NCI-H146 (cell line): ENCODE measurements at places on chromosomes 1 and 21.

- DNase-seq = no peak
Observed at GRCh38 chr1:158021721-158022120, 28.3 kb downstream of the KIRREL1 start.

DNA sequence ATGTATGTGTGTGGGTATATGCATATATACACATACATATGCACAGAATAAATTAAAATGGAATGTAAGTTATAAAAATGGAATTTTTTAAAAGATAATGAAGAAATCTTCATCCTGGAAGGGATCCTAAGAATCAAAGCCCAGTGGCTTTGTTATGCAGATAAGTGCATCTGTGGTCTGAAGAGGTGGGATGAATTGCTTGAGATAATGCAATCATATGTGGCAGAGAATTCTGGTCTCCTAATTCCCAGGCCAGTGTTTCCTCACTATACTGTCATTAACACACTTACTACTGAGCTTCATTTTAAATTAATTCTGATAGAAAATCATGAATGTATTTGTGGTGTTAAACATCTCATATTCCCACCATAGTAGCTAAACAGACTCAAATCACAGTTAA lies 86.7 kb upstream of the PRMT6 start:
- DNase-seq = no peak

- DNase-seq = no peak
Observed at GRCh38 chr1:151222130-151222529, 23.8 kb downstream of the PIP5K1A start.

DNA sequence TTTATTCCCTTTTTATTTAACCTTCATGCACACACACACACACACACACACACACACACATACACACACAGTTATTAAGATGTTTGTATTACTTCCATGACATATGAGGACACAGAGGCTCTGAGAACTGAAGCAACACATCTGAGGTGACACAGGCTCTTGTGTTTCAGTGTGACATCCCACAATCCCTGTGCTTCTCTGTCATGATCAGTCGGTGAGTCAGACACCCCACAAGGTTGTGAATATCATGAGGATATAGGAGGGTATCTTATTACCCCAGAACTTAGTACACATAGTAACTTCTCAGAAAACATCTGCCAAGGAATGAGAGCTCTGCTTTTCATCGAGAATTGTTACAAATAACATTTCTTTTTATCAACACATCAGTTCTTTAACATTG lies 459.3 kb downstream of the PLPP3 start:
- DNase-seq = no peak

DNA sequence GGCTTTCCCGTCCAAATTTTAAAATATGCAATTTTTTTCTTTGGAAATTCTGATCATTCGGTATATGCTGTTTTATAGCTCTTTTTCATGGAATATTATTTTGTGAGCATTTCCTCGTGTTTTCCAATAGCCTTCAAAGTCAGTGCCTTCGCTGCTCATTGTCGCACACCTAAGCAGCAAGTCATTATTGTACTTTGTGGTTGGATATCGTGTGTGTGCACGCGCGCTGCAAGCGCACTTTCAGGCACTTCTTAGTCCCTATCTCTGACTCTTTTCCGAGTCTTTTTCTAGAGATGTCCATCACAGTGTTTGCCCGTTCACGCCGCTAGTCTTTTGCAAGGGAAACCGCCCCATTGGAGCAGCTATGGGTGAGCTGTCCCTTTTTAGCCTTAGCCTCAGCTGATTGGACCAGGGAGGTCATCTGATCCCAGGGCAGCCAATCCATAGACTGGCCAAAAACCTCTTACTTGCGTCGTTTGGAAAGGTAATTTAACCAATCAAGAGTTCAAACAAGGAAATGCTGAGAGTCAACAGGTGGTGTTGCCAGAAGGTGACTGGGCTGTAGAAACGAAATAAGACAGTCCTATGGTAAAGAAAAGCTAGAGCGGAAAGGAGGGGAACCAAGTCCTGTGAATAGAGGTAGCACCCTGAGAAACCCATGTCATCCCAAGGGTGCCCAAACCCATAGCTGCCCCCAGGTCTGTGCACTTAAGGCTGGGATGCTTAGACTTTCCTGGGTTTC lies 710 bp upstream of the HYI start:
- peak; percentile 83 for DNase-seq

- DNase-seq = no peak
Observed at GRCh38 chr1:27257155-27257554, 22.7 kb downstream of the WDTC1 start.

- DNase-seq = no peak
Observed at GRCh38 chr1:170366980-170367379, 165.0 kb upstream of the GORAB start.

GRCh38 chr21:14116080-14116481 lies 94.7 kb downstream of the LIPI start:
- no peak for DNase-seq

DNA sequence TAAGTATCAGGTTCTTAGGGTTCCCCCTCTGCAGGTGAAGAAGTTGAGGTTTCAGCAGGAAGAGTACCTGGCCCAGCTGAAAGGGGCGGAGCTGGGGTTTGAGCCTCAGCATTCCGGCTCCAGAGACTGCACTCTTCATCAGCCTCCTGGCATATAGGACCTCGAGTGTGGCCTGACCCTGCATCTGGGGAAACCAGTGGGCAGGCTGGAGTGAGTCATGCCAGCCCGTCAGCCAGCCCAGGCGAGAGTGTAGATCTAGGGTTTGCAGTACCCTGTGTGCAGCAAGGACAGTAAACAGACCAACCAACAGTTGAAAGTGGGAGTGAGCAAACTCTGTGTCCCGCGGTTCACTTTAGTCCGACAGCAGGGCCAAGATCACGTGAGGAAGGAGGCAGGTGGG lies 14.1 kb downstream of the MFSD2A start:
- DNase-seq = no peak

DNA sequence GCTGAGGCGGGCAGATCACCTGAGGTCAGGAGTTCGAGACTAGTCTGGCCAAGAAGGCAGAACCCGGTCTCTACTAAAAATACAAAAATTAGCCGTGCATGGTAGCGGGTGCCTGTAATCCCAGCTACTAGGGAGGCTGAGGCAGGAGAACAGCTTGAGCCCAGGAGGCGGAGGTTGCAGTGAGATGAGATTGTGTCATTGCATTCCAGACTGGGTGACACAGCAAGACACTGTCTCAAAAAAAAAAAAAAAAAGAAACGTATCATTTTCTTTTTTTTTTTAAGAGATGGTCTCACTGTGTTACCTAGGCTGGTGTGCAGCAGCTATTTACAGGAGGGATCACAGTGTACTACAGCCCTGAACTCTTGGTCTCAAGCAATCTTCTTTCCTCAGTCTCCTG lies 47.3 kb downstream of the ITGB3BP start:
- no peak for DNase-seq

DNA sequence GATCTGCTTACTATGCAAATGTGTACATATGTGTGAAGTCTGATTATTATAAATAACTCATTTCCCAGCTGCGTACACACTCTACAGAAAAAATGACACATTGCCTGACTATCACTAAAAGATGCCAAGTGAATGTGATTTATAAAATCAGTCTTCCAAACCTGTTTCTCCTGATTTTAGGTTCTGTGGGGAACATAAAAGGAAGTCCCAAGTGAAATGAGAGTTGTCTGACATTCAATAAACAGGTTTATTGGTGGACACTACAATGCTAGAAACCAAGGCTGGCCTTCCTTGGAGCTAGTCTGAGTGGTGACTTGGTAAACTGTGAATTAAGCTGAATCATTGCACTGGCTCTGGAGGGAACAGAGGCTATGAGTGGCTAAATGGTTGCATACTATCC lies 287.9 kb upstream of the ESRRG start:
- no peak for DNase-seq

DNA sequence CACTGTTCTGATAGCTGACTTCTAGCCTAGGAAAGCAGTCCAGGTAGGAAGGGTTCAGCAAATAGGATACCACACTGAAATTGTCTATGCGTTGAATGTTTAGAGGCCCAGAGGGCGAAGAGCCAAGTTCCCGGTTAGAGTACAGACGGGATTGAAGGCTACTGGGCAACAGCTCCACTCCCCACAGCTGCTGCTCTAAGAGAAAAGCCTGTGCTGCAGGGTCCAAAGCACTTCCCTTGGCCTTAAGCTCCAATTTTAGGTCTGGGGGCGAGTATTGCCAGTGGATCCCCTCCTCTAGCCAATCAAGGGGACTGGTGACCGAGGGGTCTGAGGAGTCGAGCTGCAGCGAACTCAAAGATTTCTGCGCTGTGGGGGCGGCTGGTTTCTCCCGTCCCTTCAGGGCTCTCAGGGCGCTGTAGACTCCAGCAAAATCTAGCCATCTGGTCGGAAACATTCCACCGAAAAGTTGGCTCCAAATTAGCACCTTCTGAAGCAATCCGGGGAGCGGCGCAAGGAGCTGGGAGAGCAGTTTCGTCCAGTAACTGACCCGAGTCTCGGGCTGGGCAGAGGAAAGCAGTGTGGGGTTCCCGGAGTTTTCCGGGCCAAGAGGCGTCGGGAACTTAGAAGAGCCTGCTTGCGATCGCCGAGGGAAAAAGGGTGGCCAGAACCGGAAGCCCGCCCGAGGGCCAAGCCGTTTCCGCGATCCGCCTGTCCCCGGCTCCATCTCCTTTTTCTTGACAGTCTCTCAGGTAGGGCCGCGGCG lies 748 bp downstream of the PPP1R15B start:
- DNase-seq = peak; percentile 39

GRCh38 chr1:42482635-42483153 lies 19.6 kb downstream of the CCDC30 start:
- DNase-seq = no peak

GRCh38 chr1:192979542-192979941 lies 79.6 kb downstream of the UCHL5 start:
- DNase-seq = no peak

DNA sequence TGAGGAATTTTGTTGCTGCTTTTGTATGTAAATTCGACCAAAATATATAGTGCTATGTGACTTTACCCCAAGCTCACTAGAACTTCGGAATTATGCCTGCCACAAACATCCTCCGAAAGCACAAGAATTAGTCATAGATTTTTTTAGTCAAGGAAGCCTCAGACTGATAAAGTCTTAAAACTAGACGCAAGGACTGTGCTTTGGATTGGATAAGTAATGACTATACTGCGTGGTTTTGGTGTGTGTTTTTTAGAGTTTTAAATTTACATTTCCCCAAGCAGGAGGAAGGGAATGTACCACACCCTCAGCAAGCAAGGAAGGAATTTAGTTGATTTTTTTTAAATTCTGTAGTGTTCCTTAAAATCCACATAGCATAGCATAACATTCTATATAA lies 10.3 kb downstream of the WLS start:
- no peak for DNase-seq

DNA sequence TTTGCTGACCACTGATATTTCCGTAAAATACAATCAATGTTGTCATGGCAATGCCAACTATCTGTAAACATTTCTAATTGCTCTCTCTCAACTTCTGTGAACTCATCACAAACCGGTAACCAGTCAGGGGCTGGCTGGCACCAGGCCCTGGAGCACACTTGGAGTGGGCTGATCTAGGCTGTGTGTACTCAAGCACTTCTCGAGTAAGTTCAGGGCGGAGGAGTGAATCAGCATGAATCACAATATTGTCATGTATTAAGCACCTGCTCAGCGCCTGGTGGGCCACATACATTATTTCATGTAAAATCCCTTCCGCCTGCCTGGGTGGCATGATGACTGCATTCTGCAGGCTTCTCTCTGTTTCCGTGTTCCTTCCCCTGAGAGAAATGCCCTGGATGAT lies 212.4 kb downstream of the FOXD2 start:
- no peak for DNase-seq

DNA sequence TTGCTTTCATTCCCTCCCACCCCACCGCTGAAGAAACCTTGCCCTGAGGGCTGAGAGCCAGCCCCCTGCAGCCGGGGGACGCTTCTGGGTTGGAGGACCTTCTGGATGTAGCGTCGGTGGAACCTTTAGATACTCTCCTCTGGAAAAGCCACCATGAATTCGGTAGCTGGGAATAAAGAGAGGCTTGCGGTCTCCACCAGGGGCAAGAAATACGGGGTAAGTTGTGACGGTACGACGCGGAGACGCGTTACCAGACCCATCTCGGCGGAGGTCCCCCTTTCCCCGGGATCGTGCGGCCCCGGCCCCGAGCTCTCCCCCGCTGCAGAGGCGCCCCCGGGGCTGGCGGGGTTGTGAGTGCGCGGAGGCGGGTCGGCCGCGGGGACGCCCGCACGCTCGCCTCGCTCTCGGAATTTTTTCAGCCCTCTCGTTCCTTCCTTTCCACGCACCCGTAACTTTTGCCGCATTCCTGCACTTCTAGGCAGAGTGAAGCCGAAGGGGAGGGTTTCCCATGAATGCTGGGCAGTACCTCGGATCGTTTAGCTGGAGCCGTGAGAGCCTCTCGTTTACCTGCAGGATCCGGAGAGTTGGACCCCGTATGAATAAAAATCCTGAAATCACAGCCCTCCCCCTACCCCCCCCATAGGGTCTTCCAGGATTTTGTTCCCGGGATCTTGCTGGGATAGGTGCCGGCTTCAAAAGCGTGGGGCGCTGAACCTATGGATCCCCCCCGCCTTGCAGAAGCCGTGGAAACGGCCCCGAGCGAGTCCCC lies 671 bp downstream of the KIF26B start:
- peak; percentile 80 for DNase-seq

GRCh38 chr1:154741327-154741726 lies 128.8 kb downstream of the KCNN3 start:
- DNase-seq = no peak

DNA sequence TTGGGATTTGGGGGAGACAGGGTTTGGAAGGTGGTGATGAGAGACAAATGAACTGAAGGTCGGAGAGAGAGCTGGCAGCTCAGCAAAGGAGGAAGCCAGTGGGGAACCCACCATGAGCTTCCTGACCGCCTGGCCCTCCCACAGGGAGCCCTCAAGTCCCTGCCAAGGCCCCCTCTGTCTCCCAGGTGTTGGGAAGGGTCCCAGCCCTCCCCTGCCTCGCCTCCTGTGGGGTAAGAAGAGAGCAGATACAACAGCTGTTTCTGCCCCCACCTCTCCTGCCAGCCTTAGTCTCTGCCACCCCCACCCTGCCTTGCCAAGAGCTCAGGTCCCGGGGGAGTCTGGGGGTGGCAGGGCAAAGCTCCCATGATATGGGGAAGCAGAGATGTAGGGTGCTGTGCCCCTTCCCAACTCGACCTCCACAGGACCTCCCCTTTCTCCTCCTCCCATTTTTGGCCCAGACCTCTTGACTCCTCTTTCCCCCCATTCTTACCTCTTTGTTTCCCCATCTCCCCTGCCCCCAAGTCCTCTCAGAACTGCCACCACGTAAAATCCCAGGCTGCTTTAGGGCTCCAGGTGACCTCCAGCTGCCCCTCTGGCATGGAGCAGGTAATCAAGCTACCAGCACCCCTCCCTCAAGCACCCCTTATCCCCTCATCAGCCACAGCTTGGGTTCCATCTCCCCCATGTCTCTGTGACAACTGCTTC lies 556 bp downstream of the S100A1 start:
- DNase-seq = no peak

DNA sequence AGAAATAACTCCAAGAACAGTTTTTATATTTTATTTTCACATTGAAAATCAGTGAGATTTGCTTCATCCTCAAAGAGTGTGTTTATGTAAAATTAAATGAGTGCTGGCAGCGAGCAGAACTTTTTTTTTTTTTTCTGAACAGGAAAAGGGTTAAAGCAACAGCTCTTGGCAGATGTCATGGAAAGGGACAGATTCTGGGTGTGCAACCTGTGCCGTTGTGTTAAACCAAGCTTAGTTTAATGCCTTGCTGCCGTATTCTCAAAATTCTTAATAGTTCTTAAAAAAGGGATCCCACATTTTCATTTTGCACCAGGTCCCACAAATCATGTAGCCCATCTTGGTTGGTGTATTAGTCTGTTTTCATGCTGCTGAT lies 227.4 kb upstream of the VAMP3 start:
- DNase-seq = no peak

GRCh38 chr1:10280439-10281350 lies 70.3 kb downstream of the KIF1B start:
- no peak for DNase-seq

- no peak for DNase-seq
Observed at GRCh38 chr1:8259498-8260290, 58.2 kb upstream of the SLC45A1 start.
